ENCODE measurements at places on chromosomes 2 and 18.

GRCh38 chr2:113700186-113700841, 56.1 kb downstream of the SLC35F5 start:
- peak; percentile 13 for DNase-seq

- DNase-seq = no peak
Measured at GRCh38 chr2:170298115-170298514, 120.2 kb downstream of the MYO3B start.

DNA sequence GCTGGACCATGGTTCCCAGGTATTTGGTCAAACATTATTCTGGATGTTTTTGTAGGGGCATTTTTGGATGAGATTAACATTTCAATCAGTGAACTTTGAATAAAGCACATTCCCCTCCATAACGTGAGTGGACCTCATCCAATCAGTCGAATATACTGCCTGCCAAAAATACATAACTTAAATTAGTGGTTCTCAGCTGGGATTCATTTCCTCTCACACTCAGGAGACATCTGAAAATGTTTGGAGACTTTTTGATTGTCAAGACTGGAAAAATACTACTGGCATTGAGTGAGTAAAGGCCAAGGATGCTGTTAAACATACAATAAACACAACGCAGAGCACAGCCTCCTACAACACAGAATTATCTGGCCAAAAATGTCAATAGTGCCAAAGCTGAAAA, 198.2 kb downstream of the MYO1B start:
- DNase-seq = no peak

DNA sequence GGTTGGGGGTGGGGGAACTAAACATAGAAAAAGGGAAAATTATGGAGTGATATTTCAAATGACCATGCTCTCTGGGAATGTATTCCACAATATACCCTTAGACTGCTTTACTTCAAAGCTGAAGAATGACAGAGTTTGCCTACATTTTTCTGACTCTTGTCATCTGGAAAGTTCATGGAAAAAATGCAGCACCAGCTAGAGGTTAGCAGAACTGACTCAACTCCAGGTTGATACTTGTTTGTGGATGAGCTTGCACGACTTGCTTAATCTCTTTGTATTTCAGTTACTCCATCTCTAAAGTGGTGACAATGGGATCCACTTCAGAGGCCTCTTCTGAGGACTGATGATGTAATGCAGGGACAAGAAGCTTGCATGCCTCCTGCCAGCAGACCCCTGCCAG, 824.0 kb upstream of the ID2 start:
- DNase-seq = no peak

- DNase-seq = no peak
Measured at GRCh38 chr2:239192975-239193374, 207.8 kb downstream of the HDAC4 start.

DNA sequence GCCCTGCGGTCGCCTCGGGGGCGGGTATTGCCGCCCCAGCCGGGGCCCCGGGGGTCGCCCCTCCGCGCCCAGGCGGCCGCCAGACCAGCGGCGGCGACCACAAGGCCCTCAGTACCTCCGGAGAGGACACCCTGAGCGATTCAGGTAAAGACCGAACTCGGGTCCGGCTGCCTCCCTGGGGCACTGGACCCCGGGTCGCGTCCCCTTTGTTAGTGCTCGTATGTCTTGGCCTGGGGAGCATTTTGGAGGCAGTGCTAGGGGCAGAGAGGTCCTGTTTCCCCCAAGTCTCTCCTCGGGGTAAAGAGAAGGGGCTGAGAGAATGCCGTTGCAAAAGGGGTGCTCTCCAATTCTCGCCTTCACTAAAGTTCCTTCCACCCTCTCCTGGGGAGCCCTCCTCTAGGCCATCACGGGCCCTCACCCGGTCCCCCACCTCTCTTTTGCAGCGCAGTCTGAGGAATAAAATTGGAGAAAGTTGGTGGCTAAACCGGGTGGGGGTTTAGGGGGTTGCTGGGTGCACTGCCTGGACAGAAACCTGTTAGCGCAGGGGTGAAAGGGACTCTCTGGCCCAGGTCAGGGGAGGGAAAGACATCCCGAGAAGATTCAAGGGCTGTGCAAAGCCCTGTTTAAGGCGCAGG, 2.5 kb downstream of the MYCN start:
- DNase-seq = no peak

DNA sequence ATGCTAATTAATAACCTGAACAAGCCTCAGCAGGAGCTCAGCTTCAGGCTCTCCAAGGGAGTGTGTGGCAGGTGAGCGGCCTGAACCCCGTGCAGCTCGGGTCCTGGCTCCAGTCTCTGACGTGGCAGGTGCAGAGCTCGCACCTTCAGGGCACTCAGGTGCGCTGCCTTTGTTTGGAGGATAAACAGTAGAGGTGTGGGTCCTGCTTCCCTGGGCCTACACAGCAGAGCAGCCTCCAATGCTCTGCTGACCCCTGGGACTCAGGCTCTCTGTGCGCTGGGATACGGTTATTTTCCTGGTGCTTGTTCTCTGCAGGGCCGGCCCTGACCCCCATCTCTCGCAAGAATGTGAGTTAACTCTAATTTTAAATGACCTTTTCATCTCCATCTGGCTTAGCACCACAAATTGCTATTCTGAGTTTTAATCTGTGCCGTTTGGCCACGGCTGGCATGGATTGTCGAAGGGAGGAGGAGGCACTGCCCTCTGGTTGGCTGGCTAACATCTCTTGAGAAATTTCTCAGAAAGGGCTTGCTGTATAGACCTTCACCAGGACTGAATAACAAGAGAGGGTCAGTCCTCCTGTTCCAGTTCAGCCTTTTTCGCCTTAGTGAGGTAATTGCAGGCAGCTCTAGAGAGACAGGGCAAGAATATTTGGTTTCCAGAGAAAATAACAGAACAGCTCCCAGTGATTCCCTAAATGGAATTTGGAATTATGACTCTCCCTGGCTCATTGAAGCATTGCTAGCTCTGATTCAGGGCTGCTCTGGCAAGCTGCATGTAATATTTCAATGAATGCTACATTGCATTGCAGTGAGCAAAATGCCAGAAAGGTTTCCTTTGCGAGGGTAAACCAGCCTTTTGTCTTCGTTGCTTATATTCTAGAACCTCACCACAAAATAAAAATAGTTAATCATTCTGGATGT, 161.8 kb downstream of the DCDC2C start:
- DNase-seq = no peak
